ENCODE measurements at places on chromosomes 3 and 15.

DNA sequence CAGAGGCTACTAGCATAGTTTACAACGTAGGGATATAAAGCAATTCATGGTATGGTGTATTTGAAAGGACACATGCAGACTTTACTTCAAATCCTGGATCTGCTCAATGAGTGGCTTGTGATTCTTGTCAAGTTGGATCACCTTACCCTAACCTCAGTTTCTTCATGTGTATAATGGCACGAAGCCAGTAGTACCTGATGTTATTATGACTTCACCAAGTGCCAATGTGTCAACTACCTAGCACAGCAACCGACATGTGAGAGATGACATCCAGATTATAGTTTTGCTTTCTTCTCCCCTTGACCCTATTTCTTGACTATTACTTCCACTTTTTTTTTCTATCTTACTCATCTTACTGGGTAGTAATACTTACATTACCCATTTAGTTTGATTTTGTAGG, 304.5 kb downstream of the RBMS3 start:
- DNase-seq = no peak

GRCh38 chr15:70316059-70316600, 218.4 kb upstream of the TLE3 start:
- DNase-seq = no peak

DNA sequence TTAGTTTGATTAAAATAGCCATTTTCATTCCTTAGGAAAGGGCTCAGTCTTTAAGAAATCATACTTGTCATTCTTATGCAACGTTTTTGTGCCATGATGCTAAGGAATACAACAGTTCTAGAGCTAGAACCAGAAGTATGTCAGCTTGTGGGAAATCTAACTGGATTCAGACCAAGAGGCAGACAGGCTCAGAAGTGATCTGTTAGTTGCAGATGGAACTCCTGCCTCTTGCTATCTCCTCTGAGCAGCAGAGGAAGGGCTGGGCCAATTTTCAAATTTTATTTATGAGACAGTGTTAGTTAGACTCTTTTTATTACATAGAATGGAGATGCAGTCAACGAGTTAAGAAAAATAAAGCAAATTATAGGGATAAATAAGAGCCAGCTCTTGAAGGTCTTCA, 48.5 kb upstream of the RYR3 start:
- no peak for DNase-seq

DNA sequence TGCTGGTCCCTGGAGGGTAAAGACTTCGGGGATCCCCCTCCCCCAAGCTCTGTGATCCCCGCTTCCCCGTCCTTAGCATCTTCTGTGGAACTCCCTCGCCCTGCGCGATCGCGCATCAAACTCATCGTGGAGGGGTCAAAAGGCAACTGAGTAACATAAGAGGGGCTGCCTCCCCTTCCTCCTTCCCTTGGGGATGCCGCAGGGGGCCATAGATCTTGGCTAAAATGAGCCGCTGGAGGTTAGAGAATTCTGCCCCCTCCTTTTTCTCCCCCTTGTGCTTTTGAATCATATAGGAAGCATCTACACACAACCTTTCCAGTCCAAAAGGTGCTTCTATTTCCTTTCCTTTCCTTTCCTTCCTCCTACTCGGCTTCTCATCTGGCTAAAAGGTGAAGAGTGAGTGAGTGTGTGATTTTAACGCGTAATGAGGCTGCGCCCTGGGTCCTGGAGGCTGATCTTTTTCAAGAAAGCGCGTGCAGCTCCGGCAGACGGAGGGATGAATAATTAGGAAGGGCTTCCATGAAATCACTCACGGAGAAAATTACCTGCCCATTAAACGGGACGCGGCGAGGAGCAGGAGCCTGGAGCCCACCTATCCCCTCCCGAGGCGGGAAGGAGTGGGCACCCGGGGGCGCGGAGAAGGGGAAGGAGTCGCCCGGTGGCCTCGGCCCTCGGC, 831 bp upstream of the ROBO2 start:
- no peak for DNase-seq

DNA sequence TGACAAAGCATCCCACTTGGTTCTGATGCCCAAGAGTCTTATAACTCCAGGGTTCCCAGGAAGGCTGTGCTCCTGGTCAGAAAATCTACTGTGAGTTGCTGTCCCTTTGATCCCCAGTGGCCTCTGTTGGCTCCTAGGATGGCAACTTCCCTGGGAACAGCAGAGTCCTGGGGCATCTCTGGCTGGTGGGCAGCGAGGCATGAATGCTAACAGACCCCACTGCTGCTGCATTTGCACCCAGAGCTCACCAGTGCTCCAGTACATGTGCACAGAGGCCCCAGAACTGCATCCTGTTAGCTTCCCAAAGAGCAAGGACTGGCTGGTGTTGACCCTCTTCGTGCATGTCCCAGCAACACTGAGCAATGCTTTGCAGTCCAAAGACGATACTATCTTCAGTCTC, 15.7 kb downstream of the CAV3 start:
- no peak for DNase-seq

- DNase-seq = no peak
These were observed 7.2 kb upstream of the AQR start for GRCh38 chr15:34976743-34977142.

DNA sequence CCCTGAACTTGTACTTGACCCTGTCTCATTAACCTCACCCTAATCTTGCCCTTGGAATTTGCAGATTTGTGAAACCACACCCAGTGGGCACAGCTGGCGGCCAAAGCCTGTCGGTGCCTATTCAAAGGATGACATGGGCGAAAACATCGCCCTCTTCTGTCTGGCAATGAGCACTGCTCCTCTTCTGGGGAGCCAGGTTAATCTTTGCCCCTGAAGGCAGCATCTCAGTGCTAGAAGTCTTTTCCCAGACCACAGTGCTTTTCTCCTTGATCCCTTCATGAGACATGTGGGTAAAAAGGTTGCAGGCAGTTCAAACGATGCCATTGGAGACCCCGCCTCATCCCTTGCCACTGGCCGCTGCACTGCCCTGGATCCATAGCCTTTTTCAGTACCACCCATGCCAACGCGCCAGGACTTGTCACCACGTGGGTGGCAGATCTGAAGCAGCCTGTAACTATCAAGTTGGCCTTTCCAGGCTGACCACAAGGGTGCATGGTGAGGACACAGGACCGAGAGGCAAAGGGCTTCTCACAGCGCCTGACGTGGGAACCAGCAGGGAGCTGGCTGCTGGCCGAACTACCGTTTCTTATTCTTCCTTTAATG, 6.5 kb upstream of the DNASE1L3 start:
- DNase-seq = peak; percentile 16

DNA sequence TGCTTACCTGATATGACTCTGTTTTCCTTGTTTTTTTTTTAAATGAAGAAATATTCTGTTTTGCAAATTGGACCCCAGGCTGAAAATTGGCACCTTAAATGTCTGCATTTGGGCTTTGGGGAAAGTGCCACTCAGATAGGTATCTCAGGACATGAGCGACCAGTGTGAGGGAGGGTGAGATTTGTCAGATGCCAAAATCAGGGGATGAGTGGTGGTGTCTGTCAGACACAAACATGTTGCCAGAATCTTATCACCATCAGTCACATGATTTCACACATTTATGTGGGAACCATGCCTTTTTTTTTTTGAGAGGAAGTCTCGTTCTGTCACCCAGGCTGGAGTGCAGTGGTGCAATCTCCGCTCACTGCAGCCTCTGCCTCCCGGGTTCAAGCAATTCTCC, 75.6 kb upstream of the OSBPL11 start:
- DNase-seq = no peak

DNA sequence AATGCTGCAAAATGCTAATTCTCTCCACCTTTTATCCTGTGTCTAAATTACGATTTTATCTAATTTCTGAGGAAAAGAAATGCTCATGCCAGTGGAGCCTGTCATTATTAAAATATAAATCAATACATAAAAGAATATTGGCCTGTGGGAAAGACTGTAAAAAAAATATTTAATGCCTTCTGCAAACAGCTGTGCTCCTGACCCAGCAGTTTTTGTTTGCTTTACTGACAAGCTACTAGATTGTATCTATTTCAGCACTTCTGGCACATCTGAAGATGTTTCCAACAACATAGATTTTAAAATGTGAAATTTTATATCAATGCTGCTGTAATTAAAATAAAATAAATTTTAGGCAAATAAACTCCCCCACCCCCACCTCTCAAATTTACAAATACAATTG, 493.6 kb upstream of the AGTR1 start:
- DNase-seq = no peak

GRCh38 chr15:94704946-94705345, 473.6 kb downstream of the MCTP2 start:
- DNase-seq = no peak

DNA sequence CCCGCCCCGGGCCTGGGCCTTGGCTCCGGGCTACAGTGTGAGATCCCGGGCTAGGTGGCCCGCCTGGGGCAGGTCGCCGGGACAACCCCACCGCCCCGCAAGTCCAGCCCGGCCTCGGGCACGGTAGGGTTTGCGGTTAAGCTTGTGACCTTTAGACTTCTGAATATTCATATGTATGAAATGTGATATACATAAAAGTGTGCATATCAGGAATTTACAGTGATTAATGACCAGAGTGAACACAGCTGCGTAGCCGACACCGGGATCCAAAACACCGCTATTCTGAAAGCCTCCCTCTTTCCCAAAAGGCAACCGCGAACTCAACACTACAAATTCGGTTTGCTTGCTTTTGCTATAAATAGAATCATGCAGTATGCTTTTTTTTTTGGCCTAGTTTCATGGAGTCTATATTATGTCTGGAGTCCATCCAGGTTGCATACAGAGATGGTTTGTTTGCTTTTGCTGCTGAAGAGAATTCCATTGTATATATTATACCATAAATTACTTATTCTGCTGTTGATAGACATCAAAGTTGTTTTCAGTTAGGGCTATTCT, 636 bp upstream of the SNRPA1 start:
- DNase-seq = no peak

DNA sequence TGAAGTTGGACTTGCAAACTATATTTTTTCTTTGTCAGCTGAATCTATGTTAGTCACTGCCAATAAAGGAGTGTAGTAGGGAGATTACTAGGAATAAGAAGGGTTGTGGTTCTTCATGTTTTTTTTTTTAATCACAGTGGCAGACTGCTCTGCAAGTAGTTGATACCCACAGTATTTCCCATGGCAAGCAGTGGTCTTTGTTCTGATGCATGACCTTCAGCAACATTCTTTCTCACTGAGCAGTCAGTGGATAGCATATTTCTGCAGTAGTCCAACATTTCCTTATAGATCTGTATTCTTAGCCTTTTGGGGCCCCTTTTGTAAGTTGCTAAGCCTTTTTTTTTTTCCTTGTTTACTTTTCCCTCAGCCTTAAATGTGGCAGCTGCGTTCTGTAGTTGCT, 151.1 kb downstream of the DOCK3 start:
- no peak for DNase-seq

DNA sequence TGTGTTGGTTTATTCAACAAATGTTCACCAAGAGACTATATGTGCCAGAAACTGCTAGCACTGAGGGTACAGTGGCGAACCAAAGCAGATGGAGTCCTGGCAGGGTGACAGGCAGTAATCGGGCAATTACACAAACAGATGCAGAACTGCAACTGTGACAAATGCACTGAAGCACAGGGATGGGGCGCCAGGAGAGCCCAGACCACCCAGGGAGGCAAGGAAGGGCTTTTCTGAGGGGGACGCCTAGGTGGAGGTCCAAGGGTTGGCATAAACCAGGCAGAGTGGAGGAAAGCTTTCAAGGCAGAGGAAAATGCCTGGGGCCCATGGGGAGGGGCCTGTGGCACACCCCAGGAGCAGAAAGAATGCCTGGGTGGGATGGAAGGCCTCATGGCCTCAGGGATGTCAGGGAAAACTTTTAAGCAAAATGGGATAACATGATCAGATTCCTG, 5.5 kb downstream of the DIS3L start:
- DNase-seq = no peak

- no peak for DNase-seq
These were observed 7.0 kb downstream of the WWTR1 start for GRCh38 chr3:149650828-149651227.

DNA sequence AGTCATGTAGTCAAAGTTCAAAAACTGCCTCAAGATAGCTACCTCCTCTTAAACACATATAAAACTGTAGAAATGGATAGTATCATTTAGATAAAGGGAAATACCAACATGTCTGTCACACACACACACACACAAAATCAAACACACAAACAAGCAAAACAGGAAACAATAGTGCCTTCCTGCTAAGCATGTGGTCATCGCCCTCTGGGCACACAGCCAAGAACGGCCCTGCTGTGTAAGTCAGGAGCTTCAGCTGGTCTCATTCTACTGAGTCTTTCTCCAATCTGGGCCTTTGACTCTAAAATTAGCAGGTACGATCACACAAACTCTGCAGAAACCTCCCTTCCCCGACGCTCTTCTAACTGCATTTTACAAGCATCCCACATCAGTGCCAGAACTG, 272.2 kb upstream of the CHRNA7 start:
- no peak for DNase-seq

- DNase-seq = no peak
These were observed 37.7 kb downstream of the LDHAL6B start for GRCh38 chr15:59244337-59244736.

DNA sequence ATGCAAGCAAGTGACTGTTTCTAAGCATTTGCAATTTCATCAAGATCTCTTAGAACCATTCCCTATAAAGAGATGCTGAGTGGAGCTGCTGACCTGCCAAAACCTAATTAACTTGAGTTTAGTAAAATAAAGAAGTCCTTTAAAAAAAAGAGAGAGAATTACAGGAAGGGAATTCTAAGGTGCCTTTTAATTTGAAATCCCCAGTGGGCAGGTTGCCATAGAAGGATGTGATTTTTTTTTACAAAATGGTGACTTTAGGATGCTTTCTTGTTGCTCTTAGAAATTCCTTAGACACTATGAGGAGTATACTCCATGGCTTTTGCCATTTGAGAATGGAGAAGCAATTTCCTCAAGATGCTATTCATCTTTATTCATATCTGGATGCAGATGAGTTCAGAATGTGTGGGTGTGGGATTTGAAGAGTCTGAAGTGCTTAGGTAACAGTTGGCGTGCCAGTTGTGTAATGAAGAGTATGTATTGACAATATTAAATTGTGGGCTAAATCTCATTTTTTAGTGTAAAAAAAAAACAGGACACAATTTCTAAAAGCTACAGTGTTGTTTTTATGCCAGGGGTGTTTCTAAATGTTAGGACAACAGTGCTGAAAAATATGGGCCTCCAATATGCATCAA, 13.6 kb downstream of the LRRC3B start:
- DNase-seq = no peak

- DNase-seq = no peak
These were observed 781.2 kb upstream of the ARPP21 start for GRCh38 chr3:34858067-34858660.

DNA sequence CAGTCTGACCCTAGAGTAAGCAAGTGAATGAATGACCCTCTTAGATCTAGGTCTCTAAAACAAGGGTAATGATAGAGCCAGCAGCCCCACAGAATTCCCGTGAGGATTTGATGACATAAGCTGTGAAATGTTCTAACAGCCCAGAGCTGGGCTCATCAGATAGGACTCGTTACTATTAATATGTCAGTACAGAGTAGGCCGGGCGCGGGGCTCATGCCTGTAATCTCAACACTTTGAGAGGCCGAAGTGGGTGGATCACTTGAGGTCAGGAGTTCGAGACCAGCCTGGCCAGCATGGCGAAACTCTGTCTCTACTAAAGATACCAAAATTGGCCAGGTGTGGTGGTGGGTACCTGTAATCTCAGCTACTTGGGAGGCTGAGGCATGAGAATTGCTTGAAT, 190.3 kb downstream of the FEZF2 start:
- no peak for DNase-seq
